ENCODE measurements at places on chromosomes 12 and 14. TPM values are rescaled to one million over a fixed set of nuclear protein-coding genes. Genes with fewer than 3 reads are reported as not detected.
A peak's percentile ranks its signal among the peaks of the same experiment; 100 is the strongest.

DNA sequence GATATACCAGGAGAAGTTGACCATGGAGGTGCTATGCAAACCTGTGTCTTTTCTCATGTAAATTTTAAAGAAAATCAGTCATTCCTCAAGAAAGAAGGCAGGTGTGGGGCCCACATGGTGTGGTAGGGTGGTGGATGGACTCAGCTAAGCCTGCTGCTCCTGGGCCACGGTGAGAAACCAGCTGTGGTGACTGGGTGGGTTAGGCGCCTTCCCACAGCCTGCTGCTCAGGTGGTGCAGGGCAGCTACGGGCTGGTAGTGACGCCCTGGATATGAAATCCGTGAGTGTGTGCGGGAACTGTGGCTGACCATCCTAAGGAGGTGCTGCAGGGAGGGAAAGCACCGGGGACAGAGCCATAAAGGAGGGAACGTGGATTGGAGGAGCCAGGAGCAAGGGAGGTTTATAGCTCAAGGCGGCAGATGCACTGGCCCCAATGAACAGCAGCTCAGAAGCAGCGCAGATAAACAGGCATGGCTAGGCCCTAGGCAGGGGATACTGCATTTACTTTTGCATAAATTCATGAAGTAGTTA is 408.8 kb downstream of the FUT8 start:
- no peak for DNase-seq

GRCh38 chr12:96220902-96221301 is 26.7 kb downstream of the ELK3 start:
- peak; percentile 27 for DNase-seq

The RNASE2 gene
- not detected for total RNA-seq

- peak; percentile 1 for DNase-seq
Measured at GRCh38 chr14:101249676-101250036, 311.6 kb upstream of the DIO3 start.

GRCh38 chr14:50045039-50045711 is 71.2 kb downstream of the VCPKMT start:
- DNase-seq: peak; percentile 96

- DNase-seq: no peak
Measured at GRCh38 chr12:12812618-12813119, 477 bp upstream of the DDX47 start.

DNA sequence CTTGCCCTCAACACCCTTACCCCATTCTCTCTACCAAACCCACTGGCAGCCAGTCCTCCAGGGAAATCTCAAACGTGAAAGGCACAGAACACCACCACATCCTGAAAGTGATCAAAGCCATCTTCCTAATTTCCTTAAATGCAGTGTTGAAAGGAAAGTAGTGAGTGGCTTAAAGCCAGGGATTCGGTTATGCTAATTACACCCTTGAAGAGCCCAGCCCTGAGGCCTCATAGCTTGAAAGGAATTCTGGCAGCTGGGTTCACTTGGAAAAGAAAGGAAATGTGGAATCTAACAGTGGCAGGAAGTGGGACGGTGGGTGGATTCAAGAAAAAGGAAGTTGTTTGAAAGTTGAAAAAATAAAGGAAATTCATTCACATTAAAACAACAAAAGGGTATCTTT is 73.0 kb upstream of the FICD start:
- peak; percentile 57 for DNase-seq

GRCh38 chr14:44657203-44657602 is 150.1 kb upstream of the FSCB start:
- DNase-seq: no peak

The GPR84 gene
- total RNA-seq: not detected

The SPATA7 gene
- 3.2 TPM for total RNA-seq

GRCh38 chr14:54116972-54117371 is 160.3 kb upstream of the BMP4 start:
- DNase-seq: peak; percentile 46

- DNase-seq: peak; percentile 29
Measured at GRCh38 chr12:70920251-70920851, at the start of gene PTPRR. TSS of gene PTPRR (minus strand) at chr12:70920738. CDS start at chr12:70920390, 348 bp downstream.

DNA sequence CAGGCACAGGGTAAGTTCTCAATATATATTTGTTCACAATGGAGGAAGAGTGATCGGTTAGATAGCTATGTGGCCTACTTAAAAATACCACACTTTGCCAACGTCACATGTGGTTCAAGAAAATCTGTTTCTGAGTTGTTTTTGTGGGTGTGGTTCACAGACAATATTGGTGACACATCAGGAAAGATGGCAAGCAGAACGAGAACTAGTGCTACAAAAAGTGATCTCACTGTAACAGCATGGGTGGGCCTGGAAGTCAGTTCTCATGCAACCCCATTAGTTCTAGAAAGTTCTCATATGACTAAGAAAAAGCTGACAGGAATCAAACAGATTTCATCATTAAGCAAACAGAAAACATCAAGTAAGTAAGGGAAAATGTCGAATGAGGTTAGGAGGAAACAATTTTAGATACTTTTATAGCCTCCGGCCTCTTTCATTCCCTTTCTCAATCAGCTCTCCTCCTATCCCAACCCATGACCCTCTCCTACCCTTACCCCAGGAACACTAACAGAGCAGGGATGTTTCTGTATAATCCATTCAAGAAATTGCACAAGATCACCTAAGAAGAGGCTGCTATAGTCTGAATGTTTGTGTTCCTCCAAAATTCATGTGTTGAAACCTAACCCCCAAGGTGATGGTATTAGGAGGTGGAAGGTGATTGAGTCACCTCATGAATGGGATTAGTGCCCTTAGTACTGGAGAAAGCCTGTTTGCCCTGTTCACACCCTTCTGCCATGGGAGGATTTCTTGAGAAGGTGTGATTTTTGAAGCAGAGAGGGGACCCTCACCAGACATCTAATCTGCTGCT is 15.5 kb upstream of the NTN4 start:
- DNase-seq: peak; percentile 96

The CMA1 gene
- total RNA-seq: not detected

The PIWIL1 gene
- total RNA-seq: 0.68 TPM

The CLEC4A gene
- not detected for total RNA-seq

The FAM222A gene
- total RNA-seq: 2.4 TPM

DNA sequence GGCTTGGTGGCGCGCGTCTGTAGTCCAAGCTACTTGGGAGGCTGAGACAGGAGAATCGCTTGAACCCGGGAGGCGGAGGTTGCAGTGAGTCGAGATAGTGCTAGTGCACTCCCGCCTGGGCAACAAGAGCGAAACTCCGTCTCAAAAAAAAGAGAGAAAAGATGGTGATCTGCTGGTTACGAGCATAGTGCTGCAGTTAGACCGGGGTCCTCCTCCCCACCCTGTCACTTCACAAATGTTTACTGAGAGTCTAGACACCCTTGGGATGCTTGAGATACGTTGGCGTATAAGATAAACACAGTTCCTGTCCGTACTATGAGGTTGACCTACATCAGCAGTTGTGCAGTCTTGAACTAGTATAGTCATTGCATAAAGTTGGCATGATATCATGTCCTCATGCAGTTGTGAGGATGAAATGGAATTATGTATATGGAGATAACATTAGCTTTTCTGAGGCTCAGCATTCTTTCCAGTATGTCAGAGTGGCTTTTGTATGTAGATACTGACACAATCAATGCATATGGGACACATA is 787 bp downstream of the ACAD10 start:
- DNase-seq: no peak

The TCL1B gene
- total RNA-seq: 0.42 TPM

DNA sequence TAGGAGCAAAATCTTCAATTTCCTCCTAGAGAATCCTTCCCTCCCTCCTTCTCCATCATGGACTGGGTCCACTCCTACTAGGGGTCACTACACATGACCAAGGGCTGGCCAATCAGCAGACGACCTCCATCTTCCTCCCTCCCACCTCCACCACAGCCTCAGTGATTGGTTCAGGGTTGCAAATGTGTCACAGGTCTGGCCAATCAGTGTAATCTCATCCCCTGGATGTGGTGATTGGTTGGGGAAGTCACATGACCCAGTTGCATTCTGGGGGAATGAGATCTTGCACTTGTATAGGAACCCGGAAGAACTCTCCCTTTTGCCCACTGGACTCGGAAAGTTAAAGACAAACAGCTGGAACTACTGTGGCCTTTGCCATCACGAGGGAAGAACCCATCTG is 169.2 kb downstream of the PIWIL1 start:
- peak; percentile 23 for DNase-seq

DNA sequence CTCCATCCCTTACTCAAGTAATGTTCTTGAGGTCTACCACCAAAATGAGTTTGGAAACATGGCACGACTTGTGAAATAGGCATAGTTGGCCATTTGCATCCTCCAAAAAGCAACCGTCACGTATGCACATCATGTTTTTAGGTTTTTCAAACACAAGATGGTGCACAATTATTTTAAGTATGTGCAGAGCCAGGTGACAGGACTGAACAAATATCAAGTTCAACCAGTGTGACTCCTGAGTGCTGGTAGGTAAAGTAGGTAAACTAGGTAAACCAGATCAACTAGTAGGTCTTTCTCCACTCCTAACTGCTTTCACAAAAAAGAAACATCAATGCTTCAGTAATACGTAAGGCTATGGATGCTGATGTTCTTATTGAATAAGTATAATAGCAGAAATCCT is 39.1 kb downstream of the FGD6 start:
- no peak for DNase-seq

DNA sequence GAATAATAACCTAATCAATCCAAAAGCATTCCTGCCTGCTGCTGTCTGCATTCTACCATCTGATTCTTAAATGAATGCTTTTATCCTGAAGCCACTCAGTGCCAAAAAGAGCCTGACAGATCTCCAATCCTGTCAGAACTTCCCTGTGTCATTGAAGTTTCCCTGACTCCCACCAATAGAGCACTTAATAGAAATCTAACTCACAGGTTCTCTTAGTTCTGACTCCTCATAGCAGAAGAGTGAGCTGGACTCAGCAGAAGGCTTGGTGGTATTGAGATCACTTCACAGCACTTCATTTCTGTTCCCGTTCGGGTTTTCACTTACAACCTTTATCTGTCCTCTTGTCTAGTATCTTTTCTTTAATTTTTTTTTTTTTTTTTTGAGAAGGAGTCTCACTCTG is 102.6 kb downstream of the OTOGL start:
- DNase-seq: no peak

The IL22 gene
- not detected for total RNA-seq
